ENCODE measurements at places on chromosomes 2 and 18.

GRCh38 chr2:26394694-26395093 is 7.0 kb upstream of the DRC1 start:
- DNase-seq = no peak

DNA sequence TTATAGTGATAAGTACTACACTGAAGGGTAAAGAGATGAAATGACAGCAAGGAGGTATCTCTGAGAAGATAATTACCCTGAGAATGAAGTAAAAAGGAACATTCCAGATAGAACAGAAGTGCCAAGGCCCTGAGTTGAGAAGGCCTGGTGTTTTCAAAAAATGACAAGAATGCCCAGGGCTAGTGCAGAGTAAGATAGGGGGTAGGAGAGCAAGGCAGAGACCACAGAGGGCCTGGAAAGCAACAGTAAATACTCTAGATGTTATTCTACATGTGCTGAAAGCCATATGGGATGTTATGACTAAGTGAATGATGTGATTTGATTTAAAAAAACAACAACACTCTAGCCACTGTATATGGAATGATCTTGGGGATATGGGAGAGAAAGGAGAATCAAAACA is 52.3 kb downstream of the BAZ2B start:
- DNase-seq = no peak

DNA sequence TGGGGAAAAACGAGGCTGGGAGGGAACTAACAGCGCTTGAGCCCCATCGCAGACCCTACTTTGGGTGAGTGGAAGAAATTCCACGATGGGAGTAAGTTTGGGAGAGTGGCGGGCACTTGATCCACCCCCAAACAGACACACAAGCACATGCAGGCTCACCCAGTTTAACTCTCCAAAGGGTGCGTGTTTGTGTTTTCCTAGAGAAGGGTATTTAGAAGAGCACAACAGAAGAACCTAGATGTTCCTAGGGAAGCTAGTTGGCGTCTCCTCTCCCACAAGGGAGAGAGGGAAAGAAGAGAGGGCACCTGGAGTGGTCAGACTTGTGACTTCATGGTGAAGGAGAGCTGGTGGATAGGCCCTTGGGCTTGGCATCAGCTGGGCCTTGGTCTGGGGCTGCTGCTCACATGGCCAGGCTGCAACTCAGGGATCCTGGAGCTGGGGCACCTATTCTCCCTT is 3.2 kb downstream of the GATA6 start:
- no peak for DNase-seq

- no peak for DNase-seq
Measured at GRCh38 chr18:6576718-6577375, 152.7 kb upstream of the ARHGAP28 start.

- DNase-seq = no peak
Measured at GRCh38 chr2:217834057-217834620, 168.7 kb downstream of the TNS1 start.

GRCh38 chr2:8090748-8091700 is 590.8 kb upstream of the ID2 start:
- no peak for DNase-seq

DNA sequence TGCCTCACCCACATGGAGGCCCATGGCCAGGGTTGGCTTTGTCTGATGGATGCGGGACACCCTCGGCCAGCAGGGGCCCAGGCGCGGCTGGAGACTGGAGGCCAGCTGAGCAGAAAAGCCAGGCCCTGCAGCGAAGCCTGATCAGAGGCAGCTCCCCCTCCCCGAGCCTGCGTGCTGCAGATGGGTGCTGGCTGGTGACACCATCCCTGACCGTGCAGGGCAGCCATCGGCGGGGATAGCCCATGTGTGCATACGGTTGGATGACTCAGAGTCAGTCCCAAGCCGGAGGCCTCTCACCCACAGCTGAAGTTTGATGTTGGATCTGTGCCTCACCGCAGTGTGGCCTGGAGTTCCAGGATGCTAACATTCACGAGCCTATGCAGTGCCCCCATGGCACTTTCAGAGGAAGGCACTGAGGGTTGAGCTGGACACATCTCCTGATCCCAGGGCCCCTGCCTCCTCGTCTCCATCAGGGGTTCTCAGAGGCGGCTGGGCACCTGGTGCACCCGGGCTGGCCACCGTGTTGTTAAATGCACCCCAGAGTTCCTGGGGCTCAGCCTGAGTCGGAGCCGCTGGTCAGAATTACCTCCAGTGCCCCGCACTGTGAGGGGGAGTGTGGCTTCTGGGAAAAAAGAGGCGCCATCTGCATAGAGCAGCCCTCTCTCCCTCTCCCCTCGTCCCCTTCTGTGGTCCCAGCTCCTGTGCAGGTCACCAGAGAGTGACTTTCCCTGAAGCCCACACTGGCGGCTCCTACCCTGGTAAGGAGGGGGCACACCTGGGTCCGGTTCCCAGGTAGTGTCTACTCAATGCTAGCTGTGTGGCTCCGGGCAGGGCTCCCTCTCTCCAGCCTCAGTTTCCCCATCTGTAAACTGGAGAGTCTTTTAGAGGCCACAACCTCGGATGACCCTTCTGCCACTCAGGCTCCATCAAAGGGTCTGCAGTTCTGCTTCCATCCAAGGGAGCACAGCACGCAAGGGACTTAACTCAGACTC is 19.4 kb upstream of the KIF1A start:
- DNase-seq = no peak

- no peak for DNase-seq
Measured at GRCh38 chr2:161400076-161400475, 16.0 kb upstream of the TBR1 start.

DNA sequence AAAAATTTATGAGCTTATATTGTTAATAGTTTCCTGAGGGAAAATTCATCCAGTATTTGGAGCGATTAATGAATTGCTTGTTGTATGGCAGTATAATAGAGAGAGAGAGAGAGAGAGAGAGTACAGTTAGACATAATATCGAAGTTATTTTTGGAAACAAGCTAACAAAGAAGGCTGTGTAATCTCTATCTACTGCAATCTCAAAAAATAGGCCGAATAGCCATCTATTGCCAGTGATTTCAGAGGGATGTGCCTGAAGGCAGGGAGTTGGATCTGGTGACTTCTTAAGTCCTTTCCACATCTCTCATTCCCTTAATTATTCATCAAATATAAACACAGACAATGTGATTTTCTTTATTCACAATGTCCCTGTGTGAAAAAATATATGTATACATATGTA is 433.1 kb upstream of the RAB12 start:
- DNase-seq = no peak

- DNase-seq = no peak
Measured at GRCh38 chr2:206863196-206863595, 76.1 kb upstream of the CPO start.

GRCh38 chr2:118090387-118091139 is 2.3 kb downstream of the INSIG2 start:
- no peak for DNase-seq

DNA sequence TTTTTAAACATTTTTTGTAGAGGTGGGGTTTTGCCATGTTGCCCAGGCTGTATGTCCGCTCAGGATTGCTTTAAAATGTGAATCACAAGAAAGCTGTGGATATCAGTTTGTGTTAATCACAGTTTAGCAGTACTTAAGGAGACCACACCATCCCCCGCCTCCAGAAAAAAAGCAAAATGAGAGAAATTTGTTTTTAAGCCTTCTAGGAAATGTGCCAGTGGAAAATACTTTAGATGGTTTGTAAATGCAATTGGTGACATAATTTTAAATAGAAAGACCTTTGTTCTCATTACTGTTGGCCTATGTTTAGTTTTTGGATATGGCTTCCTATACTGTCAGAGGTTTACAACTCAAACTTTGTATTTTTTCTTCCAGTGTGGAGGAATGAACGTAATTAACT is 27.0 kb downstream of the GCA start:
- no peak for DNase-seq

DNA sequence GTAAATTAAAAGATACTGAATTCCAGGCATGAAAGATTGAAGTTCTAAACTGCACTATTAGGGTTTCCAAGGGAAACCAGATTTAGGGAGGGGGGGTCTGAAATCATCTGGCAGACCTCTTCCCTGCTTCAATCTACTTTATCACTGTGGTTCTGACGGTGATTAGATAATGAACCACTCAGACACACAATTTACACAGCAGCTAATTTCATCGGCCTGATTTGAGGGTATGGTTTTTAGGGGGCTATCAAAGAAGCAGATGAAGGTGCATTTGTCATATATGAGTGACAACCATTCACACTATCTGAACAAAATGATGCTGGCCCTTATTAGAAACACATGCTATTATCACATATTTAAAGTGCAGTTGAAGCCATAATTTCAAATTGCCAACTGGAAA is 106.0 kb downstream of the OLA1 start:
- no peak for DNase-seq

DNA sequence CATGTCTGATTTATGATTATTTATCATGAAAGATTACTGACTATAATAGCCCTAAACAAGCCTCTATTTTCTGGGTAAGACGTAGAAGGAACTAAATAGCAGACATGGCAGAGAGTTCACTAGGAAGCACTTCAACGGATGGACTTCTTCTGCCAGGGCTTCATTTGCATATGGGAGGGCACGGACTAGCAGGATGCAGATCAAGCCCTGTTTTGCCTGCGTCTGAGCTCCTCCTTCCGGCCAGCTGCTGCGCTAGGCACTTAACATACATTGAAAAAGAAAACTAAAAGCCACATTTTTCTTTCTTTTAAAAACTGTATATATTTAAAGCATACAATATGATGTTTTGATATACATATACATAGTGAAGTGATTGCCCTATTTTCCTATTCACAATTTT is 340.0 kb upstream of the MEX3C start:
- no peak for DNase-seq

- DNase-seq = no peak
Measured at GRCh38 chr2:27751377-27751776, 20.1 kb upstream of the MRPL33 start.

GRCh38 chr2:127874378-127875269 is 11.1 kb downstream of the AMMECR1L start:
- no peak for DNase-seq

DNA sequence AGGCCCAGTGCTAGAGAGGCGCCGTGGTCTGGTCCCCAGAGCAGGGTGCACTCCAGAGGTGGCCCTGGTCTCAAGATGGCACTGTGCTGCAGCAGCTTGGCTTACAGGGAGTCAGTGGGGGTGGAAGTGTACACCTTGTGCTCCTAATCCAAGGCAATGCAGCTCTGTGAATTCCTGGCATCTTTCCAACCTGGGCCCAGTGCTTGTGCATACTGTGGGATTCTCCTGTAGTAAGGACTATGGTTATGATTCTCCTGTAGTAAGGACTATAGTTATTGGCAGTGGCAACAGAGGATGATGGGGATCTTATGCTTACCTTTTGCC is 616.7 kb upstream of the REG3G start:
- DNase-seq = no peak

DNA sequence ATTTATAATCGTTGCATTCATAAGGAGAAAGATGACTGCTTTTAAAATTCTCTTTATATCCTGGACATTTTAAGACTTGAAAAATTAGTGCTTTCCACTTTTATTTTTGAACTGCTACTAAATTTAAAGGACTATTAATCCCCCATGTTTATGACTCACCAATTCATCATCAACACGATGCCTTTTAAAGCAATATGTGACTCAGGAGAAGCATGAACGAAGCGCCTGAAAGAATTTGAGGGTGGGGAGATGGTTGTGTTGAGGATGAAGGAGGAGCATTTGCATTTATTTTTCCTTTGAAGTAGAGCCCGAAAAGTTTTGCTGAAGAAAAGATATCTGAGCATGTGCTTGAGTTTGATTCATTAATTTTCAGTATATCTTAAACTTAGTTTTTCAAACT is 192.2 kb upstream of the LRRTM1 start:
- no peak for DNase-seq

- no peak for DNase-seq
Measured at GRCh38 chr2:239461291-239462190, 60.7 kb upstream of the HDAC4 start.

DNA sequence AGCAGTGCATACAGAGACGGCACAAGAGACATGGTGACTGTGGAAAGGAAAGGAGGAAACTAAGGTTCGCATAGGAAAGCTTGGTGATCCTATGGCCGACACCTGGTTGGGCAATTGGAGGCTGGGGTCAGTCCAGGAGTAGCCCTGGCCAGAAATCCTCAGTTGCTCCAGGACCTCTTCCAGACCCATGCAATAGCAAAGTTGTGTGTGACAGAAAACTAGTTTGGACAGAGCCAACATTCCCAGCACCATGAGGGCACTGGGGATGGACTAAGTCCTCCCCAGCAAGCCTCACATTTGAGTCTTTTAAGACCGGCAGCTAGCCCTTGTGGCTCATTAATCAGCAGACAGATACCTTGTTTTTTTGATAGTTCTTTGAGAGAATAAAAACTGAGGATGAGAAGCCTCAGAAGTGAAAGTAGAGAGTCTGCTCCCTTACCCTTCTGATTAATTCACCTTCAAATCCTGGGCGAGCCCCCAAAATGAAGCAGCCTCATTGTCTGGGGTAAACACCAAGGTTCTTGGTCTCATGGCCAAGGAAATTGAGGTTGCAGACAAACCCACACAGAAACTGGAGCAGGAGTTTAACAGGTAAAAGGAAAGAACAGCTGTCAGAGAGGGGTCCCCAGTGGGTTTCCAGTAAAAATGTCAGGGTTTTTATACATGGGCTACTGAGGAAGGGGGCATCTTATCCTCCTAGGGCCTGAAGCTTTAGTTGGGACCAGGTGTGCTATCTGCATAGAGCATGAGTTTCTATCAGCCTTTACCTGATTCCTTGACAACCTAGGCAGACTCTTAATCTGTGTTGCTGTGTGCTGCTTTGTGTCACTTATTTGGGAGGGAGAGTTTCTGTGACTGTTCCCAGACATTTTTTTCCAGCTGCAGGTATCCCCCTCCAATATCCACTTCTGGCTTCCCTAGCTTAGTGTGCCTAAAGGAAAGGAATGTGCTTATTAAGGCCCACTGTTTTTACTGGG is 39.1 kb downstream of the STK17B start:
- DNase-seq = peak; percentile 47

DNA sequence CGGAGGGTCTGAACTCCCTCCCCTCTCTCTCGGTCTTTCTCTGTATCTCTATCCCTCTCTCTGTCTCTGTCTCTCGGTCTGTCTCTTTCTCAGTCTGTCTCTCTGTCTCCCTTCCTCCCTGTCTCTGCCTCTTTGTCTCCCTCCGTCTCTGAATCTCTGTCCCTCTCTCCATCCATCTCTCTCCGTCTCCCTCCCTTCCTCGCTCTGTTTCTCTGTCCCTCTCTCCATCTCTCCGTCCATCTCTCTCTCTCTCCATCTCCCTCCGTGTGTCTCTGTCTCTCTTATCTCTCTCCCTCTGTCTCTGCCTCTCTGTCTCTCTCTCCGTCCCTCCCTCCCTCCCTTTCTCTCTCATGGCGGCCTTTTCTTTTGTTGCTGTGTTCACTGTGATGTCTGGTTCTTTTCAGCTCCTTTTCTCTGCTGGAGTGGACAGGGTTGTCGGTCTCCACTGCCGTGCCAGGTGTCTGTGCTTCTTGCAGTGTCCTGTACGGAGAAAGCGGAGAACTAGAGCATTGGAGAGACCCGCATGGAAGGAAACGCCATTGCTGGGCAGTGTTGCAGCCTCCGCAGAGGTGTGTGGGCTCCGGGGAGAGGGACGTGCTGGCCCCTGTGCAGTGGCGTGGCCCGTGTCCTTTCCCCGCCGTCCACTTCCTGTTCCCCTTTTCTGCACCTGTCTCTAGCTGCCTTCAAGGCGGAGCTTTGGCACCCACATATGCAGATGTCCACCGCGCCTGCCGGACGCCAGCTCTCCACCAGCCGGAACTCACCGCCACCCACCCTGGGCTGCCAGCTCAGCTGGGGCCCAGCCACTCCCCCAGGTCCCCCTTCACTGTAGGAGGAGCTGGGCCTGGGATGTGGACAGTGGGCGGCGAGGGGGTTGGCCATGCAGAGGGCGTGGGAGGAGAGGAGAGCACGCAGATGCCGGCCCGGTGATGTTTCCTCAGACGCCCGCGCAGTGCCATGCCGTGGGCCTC is 113.1 kb downstream of the NFATC1 start:
- DNase-seq = no peak
